ENCODE measurements at places on chromosomes 7 and 10.

- no peak for DNase-seq
Observed at GRCh38 chr7:4307316-4308204, 374.5 kb upstream of the FOXK1 start.

DNA sequence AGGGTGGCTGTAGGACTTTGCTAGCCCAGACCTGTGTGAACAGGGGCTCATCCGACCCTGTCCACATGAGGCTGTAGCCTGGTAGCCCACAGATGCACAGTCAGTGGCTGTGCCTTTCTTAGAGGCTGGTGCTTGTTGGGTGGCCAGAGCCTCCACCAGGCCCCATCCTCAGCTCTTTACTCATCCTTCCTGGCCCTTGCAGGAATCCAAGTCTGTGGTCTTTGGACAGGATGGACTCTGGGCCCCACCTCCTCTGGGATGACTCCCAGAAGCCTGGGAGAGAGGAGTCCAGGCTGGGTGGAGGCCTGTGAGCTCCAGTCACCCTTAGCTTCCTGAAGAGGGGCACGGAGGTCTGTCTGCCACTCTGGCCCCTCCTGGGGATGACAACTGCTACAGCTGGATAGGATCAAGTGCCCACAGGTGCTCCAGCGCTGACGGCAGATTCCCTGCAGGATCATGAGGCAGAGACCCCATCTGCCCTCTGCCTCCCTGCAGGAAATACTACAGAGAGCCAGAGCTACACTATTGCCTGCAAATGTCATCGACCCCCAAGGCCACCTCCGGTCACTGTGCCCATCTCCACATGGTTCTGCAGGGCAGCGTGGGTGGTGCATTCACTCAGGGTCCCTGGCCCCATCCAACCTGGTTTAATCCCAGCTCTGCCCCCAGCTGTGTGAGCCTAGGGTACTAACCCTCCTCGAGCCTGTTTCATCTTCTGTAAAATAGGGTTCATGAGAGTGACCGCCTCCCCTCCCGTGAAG, 114.5 kb downstream of the PTPN20 start:
- DNase-seq = no peak

DNA sequence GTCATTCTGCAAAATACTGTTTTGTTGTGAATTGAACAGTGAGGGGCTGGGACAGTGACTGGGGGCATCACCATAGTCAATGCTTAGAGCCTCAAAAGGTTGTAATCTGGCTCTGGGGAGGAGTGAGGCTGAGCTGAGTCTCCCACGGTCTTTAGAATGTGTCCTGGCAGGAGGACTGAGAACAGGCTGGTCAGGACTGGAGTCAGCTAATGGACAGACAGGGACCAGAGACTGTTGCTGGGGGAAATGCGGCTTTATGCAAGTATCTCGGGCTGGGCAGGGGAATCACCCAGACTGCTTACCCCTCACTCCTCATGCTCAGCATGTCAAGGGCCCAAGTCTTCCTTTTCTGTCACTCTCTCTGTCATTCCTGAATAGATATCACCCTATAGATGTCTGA, 346.5 kb downstream of the TYW1 start:
- no peak for DNase-seq

- DNase-seq = no peak
Observed at GRCh38 chr10:52674474-52674873, 98.1 kb downstream of the MBL2 start.

DNA sequence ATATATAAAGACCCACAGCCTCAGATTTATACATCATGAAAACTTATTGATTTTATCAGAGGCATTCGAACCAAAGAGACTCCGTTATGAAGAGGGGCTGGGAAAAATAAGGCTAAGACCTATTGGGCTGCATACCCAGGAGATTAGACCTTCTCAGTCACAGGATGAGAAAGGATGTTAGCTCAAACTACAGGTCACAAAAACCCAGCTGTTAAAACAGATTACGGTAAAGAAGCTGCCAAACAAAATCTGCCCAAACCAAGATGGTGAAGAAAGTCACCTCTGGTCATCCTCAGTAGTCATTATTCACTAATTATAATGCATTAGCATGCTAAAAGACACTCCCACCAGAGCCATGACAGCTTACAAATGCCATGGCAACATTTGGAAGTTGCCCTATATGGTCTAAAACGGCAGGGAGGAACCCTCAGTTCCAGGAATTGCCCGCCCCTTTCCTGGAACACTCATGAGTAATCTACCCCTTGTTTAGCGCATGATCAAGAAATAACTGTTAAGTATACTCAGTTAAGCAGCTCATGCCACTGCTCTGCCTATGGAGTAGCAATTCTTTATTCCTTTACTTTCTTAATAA, 362.5 kb upstream of the PCDH15 start:
- no peak for DNase-seq

GRCh38 chr10:24722131-24722675, 1.5 kb downstream of the ARHGAP21 start:
- DNase-seq = peak; percentile 20

GRCh38 chr10:24643679-24644209, 79.9 kb downstream of the ARHGAP21 start:
- DNase-seq = no peak

- no peak for DNase-seq
Observed at GRCh38 chr7:119748251-119748860, 524.6 kb upstream of the KCND2 start.

GRCh38 chr10:119867317-119867716, 5.3 kb downstream of the MCMBP start:
- DNase-seq = no peak

- DNase-seq = no peak
Observed at GRCh38 chr7:44379366-44380188, 54.2 kb upstream of the CAMK2B start.

DNA sequence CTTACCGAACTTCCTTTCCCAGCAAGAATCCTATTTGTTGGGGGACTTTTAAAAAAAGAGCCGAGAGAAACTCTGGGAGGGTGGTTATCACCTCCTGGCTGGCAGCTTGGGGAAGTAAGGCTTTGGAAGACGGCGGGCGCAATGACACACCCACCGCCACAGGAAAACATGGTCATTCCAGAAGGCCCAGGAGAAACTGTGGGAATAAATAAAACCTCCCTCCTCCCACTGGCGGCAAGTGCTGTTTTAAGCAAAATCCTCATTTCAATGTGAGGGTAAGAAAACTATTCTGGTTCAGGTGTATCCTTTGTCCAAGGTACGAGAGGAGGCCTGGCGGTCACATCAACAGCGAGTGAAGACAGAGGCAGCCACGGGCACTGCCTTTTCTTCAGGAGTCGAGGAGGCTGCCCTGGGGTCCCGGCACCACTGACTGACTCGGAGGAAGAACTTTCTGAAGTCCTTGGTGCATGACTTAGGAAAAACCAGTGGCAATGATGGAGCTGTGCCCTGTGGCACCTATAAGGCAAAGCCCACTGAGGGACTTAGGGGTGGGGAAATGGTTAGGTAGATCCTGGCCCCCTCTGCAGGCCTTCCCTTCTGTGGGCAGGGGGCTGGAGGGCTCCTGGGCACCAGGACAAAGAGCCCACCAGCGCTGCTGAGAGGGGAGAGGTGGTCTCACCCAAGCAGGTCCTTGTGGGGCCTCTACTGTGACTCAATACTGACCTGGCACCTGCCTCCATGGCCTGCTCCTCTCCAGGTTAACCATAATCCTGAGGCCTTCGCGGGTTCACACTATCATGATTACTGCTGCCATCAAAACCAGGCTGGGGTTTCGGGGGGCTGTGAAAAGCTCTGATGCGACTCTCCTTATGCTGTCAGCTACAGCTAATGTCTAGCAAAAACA, 21.4 kb downstream of the DNAJB12 start:
- no peak for DNase-seq

DNA sequence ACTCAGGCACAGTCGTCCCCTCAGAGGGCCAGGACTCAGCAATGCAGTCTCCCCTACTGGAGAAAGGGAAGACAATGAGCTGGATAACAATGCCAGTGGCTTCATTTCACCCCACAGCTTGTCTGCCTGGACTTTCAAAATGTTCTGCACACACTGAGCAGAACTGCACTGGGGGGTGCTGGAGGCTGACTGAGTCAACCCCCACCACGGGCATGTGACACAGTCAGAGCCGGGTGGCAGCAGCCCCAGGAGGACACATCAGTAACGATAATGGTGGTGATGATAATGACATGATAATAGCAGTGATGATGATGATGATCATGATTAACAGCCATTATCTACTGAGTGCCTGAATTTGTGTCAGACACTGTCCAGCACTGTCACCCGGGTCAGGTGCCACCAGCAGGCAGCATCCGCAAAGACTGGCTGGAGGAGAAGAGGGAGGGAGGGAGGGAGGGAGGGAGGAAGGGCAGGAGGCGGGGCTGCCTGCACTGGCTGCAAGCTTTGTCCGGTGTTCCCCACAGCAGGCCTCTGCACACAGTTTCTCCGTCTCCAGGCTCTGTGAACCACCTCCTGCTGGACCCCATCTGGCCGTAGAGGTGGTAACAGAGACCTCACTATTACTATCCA, 67.4 kb downstream of the PLXNA4 start:
- DNase-seq = no peak

GRCh38 chr7:2224934-2225333, 7.8 kb downstream of the MAD1L1 start:
- DNase-seq = no peak

DNA sequence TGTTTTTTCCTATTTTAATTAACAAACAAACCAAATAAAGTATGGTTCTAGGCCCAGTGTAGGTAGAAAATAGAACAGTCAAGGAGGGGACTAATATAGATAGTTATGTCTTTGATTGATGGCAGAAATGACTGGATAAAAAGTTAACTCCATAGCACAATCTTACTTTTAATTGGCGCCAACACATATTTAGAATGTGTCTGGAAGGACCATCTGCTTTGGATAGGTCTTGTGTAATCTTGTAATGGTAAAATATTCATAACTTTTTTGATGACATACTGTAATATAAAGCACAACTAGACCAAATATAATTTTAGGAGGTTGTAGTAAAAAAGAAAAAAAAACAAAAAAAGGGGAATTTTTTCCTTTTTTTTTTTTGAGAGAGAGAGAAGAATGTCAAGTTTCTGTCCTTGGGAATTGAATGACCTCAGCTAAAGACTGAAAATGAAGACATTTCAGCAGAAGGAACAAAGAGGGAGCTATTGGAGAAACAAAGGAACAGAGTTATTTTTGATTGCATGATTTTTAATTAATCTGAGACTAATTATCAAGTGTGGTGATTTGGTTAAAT, 193.7 kb downstream of the CDK14 start:
- no peak for DNase-seq

- DNase-seq = no peak
Observed at GRCh38 chr7:90853205-90853604, 257.1 kb downstream of the CDK14 start.

DNA sequence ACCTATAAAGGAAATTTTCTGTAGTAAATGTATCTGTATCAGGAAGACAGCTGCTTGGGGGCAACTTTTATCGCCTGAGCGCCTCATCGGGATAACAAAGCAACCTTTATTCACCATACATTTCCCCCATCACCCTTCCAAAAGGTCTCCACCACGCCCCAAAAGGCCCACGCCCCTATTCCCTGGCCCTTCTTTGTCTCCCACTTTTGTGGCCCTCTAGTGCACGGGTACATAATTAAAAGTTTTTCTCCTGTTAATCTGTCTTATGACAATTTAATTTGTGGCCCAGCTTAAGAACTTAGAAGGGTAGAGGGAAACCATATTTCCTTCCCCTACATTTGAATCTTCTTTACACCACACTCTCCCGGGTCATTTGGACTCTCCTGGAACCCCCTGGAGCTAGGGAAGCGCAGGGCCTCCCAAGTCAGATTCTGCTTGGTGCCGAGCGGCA, 625 bp downstream of the RP9 start:
- no peak for DNase-seq

GRCh38 chr7:94907026-94907810, at the start of gene PPP1R9A:
PPP1R9A (plus strand) TSS chr7:94907594; CDS start chr7:94910114, 2,520 bp downstream.
- DNase-seq = no peak
